ENCODE measurements at places on chromosomes 7 and 10. TPM values are rescaled to one million over a fixed set of nuclear protein-coding genes. Genes with fewer than 3 reads are reported as not detected.

WDR86 gene
- total RNA-seq: not detected

MCMBP gene
- 71.0 TPM for total RNA-seq

CCDC146 gene
- 2.7 TPM for total RNA-seq

PIK3AP1 gene
- total RNA-seq: not detected

PTPN20 gene
- 0.26 TPM for total RNA-seq

ERVW-1 gene
- not detected for total RNA-seq

FGFBP3 gene
- total RNA-seq: 1.1 TPM

UNCX gene
- total RNA-seq: not detected

SORBS1 gene
- total RNA-seq: 1.0 TPM

HOXA13 gene
- not detected for total RNA-seq

RAB19 gene
- total RNA-seq: not detected

OPALIN gene
- total RNA-seq: not detected

ATOH7 gene
- total RNA-seq: not detected

CREM gene
- total RNA-seq: 30.2 TPM

WDFY4 gene
- total RNA-seq: not detected

SLC18A3 gene
- not detected for total RNA-seq

EBLN1 gene
- not detected for total RNA-seq

DNA sequence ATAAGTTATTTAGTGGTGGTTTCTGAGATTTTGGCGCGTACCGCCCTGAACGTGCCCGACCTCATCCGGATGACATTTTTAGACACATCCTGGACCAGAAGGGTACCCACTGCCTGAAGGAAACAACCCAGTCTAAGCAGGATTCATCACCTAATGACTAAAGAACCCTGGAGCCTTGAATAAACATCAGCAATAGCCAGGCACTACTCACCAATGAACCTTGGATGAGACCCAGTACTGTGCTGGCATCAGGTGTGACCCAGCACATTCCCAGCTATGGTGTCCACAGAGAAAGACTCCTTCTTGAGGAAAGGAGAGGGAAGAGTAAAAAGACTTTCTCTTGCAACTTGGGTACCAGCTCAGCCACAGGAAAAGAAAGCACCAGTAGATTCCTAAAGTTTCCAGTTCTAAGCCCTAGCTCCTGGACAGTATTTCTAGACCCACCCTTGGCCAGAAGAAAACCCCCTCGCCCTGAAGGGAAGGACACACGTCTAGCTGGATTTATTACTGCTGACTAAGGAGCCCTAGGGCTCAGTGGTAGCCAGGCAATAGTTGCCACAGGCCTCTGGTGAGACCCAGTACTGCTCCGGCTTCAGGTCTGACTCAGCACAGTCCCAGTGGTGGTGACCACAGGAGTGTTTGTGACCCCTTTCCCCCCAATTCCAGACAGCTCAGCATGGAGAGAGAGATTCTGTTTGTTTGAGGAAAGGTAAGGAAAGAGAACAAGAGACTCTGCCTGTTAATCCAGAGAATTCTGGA, 32.5 kb downstream of the ZNF277 start:
- DNase-seq: peak; percentile 75

DNA sequence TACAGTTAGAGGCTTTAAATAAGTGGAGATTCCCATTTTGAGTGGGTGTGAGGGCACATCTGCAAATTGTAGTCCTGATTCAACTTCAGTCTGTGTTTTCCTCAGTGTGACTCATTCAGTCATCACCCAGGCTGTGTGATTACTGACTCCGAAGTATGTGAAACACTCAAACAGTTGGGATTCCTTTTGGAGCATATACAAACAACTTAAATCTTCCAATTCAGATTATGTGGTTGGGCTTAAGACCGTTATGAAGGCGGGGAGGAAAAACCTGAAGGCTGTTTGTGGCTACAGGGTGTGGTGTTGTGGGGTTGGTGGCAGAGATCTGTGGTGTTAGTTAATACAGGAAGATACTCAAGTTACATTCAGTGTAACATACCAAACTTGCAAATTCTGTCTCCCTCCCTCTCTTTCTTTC, 259.7 kb upstream of the FERD3L start:
- peak; percentile 93 for DNase-seq

- no peak for DNase-seq
Measured at GRCh38 chr7:157096286-157097055, 42.3 kb upstream of the UBE3C start.

GRCh38 chr10:75718991-75719390, 287.6 kb downstream of the LRMDA start:
- DNase-seq: peak; percentile 57

- no peak for DNase-seq
Measured at GRCh38 chr10:57815949-57816348, 451.7 kb downstream of the IPMK start.

GRCh38 chr10:63666836-63667383, 145.7 kb downstream of the REEP3 start:
- DNase-seq: peak; percentile 73

DNA sequence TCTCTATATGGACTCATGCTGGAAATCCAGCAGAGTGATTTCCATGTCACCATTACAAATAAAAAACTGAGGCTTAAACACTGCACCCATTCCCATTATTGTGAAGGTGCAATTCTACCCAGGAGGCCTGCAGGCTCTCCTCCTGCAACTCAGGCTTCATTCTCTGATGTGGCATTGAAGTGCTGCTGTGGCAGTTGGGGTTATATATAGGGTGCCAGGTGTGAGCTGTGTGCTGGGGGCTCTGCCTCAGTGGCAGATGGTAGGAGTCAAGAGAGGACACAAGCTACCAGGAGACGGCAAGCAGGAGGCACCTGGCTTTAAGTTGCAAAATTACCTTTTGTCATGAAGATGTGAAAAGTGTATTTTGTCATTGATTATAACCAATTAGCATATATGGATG, 21.3 kb downstream of the ZNF107 start:
- no peak for DNase-seq

GRCh38 chr10:44261296-44261695, 123.6 kb downstream of the CXCL12 start:
- DNase-seq: no peak

DNA sequence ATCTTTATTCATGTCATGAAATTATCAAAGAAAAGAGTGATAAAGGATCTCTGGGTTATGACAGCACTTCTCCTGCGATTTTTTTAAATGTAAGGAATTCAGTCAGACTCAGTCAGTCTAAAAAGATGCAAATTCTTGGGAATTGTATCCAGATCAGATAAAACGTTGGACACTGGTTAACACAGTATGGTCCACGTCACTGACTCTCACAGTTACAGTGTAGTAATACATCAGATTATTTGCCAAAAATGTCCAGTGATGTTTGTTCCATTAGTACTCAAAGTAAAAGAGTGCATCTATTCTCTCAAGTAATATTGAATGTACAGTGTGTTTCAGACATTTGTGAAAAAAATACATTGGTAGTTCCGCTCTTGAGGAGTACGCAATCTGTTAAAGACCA, 224.5 kb downstream of the PCDH15 start:
- DNase-seq: no peak

DNA sequence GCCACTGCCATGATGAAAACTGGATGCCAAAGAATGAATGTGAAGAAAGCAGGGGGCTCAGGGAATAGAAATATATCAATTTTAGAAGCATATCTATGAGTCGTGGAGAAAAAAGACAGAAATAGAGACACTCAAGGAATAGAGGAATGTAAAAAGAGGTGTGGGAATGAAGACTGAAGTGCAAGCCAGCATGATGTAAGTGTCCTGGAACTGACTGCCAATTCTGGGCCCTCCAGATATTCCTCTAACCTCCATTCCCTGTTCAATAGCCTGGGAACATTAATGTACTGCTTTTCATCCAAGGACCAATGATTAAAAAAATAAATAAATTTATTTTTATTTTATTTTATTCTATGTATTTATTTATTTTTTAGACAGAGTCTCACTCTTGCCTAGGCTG, 40.6 kb downstream of the NEBL start:
- no peak for DNase-seq

- DNase-seq: no peak
Measured at GRCh38 chr7:82293467-82293866, 150.1 kb downstream of the CACNA2D1 start.

DNA sequence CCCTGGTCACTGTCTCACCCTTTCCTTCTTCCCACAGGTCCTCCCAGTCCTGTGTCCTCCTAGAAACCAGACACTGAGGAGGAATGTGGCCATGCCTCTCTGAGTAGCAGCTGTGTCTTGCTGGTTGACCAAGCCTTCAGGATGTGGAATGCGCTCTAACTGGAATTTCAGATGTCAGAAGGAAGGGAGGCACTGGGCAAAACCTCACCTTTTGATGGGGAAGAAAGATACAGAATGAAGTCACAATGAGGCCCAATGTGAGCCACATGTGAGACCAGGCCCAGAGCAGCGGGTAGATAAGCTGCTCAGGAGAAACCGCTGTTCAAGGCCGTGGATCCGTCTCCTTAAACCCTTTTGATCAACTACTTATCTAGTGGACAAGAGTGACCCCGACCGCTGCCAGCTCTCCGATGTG, 54.8 kb upstream of the ECHDC3 start:
- no peak for DNase-seq

- no peak for DNase-seq
Measured at GRCh38 chr10:20298417-20298816, 482.2 kb downstream of the PLXDC2 start.

DNA sequence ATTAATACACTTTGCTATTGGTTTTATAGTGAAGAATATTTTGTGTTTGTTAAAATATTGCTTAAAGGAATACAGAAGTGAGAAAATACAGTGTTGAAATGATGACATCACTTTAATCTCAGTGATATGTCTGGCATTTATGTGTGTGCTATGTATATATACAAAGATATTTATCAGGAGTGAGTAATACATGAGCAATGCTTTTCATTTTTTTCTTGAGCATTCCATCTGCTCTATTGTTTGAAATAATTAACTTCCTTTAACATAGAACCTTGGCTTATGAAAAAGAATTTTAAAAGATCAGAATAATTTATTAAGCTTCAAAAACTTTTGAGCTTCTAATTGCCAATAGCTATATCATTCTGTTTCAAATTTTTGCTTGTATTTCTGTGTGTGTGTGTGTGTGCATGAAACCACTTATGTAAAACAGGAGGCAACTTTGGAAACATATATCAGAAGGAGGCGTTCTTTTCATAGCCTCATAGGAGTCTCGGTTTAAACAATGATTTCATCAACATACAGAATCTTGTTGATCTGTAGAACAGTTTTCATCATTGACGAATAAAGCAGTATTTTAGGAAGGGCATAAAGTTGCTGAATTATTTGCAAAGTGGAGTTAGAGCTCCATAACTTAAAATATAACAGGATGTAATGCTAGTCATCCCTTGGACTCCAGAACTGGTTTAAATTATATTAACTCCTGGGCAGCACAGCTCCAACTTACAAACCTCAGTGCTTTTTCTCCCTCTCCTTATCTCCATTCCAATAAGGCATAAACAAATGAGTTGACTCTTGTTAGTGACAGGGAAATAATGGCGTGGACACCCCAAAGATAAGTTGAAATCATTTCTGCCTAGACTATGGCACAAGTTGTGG, 228.4 kb upstream of the DGKB start:
- DNase-seq: peak; percentile 5

DNA sequence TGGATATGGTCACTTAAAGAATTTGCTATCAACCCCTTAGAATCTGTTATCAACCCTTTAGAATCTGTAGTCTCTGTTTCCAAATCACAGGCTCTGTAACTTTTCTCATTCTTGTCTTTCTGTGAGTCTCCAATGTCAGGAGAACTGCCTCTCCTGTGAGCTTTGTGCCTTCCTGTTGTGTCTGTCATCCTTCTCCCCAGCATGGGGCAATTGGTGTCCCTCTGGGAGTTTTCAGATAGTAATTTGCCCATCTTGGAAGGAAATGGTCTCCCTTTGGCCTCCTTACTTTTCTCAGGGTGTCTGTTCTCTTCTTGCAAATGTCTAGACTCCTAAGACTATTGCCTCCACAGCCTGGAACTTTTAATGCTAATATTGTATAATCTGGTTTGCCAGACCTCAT, 521.9 kb downstream of the NRG3 start:
- no peak for DNase-seq

- DNase-seq: no peak
Measured at GRCh38 chr10:59880971-59881510, 25.3 kb downstream of the CCDC6 start.

- DNase-seq: no peak
Measured at GRCh38 chr7:150443793-150444540, 6.5 kb upstream of the GIMAP8 start.
